NCI-H748 treated with DMSO at 0.1 percent for 48 hours (cell line): ENCODE measurements at places on chromosomes 13 and 19.

GRCh38 chr19:11164879-11165406 lies 9.4 kb upstream of the SPC24 start:
- no peak for DNase-seq

DNA sequence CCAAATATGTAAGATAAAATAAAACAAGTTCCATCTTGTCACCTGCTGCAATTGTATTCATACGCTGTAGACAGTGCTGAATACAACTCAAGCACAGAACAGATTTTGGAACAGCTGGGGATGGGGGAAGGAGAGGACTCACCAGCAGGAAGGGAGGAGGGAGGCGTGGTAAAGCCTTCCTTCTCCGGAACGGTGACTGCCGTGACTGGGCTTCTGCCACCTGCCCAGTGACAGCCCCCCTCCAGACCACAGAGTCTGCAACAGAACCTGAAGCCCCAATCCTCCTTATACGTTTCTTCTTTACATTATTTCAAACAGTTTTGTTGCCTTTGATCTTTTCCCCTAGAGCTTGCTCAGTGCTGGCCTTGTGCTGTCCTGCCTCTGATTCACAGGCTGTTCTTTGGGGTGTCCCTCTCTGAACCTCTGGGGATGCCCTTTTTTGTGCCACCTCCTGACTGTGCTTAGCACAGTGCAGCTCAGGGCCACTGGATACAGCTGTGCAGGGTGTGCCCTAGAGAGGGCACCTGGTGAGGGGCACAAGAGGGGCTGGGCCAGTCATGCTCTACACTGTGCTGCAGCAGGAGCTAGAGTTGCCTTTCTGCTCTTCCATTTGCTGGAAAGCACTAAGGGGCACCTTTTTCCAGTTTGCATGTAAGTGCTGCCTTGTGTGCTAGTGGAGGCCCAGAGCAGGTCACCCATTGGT lies 213.0 kb downstream of the ZIC5 start:
- peak; percentile 59 for DNase-seq

DNA sequence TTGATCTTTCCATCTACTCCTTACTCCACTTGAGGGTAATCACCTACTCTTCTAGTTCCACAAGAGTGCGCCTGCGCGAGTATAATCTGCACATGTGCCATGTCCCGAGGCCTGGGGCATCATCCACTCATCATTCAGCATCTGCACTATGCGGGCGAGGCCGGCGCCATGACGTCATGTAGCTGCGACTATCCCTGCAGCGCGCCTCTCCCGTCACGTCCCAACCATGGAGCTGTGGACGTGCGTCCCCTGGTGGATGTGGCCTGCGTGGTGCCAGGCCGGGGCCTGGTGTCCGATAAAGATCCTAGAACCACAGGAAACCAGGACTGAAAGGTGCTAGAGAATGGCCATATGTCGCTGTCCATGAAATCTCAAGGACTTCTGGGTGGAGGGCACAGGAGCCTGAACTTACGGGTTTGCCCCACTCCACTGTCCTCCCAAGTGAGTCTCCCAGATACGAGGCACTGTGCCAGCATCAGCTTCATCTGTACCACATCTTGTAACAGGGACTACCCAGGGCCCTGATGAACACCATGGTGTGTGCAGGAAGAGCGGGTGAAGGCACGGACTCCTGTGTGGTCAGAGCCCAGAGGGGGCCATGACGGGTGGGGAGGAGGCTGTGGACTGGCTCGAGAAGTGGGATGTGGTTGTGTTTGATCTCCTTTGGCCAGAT lies 2.7 kb upstream of the KLK2 start:
- DNase-seq = no peak

GRCh38 chr19:14683439-14683838 lies 6.4 kb upstream of the ZNF333 start:
- DNase-seq = no peak

DNA sequence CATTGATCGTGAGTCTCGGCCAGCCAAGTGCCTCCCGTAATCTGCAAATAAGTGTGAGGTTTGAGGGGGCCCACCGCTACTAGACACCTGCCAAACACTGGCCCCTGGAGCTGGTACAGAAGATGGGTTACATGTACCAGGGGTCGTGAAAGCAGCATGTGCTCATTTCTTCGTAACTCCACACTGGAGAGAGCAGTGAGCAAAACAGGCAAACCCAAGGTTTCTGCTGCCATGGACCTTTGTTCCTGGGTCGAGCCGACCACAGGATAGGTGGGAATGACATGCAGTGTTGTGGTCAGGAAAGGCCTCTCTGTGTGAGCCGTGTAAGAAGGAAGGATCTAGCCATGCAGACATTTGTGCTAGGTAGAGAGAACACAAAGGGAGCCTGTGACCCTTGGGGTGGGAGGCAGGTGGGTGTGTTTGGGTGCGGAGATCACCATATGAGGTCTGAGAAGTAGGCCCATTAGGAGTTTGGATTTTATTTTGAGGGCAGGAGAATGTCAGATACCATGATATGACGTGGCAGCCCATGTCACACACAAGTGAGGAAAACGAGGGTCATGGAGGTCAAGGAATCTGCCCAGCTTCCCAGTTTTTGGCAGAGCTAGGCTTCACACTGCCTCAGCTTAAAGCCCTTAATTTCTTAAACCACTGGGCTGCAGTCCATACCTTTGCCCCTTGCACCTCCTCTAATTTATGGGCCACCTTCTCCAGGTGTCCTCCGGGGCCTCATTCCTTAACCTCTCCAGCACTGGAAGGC lies 919 bp downstream of the GTF3A start:
- DNase-seq = no peak

GRCh38 chr19:4305257-4305612 lies 837 bp downstream of the FSD1 start:
- no peak for DNase-seq

- no peak for DNase-seq
Observed at GRCh38 chr19:46755853-46756543, 9.7 kb upstream of the STRN4 start.

DNA sequence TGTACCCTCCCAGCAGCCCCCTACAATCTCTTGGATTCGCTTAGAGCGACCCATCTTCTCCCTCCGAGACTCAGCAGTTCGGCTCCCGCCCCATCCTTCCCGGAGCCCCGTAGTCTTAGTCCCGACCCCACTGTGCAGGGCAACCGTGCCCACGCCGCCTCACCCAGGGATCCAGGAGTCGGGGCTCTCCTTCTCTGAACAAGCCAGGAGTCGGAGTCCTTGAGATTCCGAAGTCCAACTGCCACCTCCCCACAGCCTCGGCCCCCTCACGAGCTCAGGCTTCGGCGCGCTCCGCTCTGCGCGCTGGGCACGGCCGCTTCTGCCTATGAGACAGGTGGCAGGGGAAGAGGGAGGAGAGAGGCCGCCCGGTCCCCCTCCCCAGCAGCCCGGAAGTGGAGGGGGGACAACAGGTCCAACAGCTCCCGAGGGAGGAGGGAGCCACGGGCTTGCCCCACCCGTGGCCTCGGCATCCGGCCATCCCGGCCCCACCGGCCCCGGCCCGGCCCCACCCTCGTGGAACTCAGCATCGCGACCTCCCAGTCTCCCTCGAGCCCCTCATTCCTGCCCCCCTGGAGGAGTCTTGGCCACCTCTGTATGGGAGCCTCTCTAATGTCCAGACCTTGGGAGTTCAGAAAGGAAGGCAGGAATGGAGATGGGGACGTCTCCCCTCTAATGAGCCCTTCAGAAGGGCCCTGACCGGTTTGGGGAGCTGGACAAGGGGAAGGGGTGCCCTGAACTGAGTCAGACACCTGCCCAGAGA lies at the start of gene PHLDB3:
Gene PHLDB3, minus strand, starts transcription at position 321 of the 760 bp plus-strand sequence. CDS start 628 bp downstream, outside the sequence.
- peak; percentile 49 for DNase-seq

DNA sequence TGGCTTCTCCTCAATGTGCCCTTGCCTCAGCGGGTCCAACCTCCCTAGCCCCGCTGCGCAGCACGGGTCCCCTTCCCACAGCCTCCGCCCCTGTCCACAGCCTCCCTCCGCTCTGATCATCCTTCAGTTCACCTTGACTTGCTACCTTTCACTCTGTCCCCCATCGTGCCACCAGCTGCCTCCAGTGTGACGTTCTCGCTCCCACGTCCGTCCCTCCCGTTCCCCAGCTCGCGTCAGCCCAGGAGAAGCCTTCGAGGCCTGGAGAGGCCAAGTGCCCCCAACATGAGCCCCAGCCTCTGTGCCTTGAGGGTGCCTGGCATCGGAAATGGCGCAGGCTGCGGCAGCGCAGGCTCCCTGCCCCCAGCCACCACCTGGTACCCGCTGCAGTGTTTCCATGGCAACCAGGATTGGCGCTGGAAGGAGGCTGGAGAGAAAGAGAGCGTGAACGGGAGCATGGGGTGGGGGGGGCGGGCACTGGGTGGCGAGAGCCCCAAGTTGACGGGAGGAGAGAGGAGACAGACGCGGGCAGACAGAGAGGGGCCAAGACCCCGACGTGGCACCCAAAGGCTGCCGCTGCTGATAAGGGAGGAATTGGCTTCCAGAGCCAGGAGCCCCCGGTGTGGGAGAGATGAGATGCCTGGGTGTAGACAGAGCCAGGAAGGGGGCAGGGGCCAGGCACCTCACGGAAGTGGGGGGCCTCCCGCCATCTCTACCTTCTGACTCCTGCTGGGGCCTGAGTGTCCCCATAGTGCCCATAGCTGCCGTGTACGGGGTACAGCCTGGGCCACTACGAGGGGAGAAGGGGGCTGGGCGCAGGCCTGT lies 844 bp upstream of the ASPDH start:
- DNase-seq = no peak

DNA sequence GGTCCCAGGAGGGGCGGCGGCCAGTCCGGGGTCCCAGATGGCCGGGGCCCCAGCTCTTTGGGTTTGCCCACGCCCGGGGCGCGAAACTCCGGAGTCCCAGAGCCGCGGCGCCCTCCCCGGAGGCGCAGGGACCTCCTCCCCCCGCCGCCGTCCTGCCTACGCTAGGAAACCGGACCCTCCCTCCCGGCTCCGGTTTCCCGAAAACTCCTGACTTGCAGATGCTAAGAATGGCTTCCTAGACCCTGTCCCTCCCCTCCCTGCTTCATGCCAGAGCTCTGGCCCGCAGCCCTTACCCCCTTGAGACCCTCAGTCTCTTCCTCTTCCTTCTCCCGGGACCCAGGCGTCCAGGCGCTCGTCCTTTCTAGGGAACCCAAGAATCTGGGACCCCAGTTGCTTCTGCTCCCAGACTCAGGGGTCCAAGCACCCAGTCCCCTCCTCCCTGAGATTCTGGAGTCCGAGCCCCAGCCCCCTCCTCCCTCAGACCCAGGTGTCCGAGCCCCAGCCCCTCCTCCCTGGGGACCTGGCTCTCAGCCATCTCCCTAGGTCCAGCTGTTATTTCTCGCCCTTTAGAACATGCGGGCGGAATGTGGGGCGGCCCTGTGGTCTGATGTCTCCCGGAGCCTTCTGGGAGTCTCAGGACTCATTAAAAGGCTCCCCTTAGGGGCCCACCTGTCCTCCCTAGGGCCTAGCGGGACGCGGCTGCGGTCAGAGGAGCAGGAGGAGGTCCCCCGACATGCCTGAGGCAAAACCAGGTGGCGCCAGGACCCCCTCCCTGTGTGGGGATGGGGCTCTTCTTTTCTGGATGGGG lies at the start of gene MYBPC2:
Gene MYBPC2, plus strand, starts transcription at position 672 of the 808 bp plus-strand sequence. Its CDS starts 62 bp downstream, at position 734.
- peak; percentile 11 for DNase-seq

DNA sequence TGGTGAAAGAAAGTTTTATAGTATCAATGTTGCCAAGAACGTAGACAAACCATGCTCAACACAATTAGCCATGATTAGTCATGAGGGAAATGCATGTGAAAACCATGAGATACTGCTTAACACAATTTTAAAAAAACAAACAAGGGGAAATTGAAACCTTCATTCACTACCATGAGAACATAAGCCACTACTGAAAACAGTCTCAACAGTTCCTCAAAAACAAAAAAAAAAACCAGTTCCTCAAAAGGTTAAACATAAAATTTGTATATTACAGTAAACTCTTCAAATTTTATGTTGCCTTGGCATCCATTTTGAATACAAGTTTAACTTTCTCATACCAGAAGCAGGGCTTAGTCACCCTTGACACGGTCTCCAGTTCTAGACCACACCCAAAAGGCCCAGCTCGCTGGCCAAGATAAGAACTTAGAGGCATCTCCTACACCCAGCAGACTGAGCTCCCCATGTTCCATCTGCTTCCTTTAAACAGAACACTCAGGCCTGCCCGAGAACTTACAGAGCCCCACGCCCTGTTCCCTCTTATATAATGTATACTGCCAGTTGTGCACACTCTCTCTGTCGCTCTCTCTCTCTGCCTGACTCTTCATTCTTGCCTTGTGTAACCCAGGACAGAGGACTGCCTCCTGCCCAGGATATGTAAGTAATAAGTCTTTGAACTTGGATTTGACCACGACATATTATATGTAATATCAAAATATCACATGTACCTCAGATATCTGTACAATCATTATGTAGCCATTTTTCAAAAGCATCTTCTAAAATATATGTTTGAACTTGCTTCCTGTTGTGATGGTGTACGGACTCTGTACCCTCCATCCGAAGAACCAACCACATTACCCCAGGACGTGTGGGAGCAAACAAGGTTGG lies 67.4 kb downstream of the STK24 start:
- no peak for DNase-seq

GRCh38 chr19:14472202-14472938 lies 2.8 kb downstream of the PTGER1 start:
- DNase-seq = peak; percentile 55

DNA sequence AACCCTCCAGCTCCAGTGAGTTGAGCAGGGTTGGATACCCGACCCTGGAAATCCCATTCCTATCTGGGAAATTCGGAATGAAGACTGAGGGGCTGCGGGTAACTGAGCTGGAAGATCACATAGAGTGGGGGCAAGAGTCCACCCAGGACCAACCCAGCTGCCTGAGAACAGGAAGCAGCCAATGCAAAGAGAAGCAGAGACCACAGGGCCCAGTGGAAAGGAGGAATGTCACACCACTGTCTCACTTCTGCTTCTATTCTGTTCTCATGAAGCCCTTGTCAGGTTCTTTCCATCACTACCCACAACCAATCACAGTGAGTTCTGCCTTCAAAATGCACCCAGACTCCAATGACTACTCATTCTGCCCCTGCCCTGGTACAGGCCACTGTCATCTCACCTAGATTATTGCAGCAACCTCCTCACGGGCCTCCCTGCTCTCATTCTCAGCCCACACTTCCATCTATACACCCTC lies 15.3 kb downstream of the DYRK1B start:
- DNase-seq = no peak

DNA sequence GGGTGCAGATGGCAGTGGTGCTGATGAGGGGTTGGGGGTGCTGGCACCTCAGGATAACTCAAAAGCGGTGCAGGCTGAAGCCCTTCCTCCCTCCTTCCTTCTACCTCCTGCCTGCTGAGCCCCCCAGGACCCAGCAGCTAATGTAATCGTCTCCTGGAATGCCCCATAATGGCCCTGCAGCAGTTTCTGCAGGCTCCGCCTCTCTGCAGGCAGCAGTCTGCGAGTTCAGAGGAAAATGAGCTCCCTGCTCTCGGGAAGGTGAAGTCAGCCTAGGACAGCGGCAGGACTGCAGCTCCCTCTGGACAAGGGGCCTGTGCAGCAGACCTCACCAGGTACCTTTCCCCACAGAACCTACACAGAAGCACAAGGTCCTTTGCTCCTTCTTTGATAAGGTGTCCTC lies 130.9 kb downstream of the ZDHHC20 start:
- no peak for DNase-seq

GRCh38 chr19:1260749-1261537 lies 8.2 kb upstream of the CIRBP start:
- DNase-seq = peak; percentile 71
